ENCODE measurements at places on chromosomes 5 and 9. TPM values are rescaled to one million over a fixed set of nuclear protein-coding genes. Genes with fewer than 3 reads are reported as not detected.

SHISAL2B gene
- 12.4 TPM for polyA plus RNA-seq

MZB1 gene
- polyA plus RNA-seq: 0.39 TPM

ECPAS gene
- 20.9 TPM for polyA plus RNA-seq

CDKN2B gene
- polyA plus RNA-seq: 0.20 TPM

Measured in H1 (cell line).